ENCODE measurements at places on chromosomes 16 and 17. TPM values are rescaled to one million over a fixed set of nuclear protein-coding genes. Genes with fewer than 3 reads are reported as not detected.

Gene KRT37
- total RNA-seq: not detected

Gene SLC35G6
- not detected for total RNA-seq

DNA sequence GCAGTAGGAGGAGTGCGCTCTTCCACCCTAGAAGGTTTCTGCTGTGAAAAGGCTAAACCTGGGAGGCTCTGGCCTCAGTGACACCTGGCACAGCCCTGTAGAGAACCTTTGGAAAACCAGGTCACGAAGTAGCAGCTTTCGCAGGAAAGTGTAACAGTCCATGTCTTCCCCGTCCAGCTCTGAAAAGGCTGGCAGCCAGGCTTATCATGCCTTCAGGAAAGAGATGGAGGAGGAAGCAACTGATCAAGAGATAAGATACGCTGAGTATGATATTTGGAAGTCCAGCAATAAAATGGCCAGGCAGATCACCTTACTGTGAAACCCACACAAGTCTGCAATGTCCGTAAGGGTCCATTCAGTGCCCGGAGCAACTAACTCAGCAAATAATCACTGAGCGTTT lies 22.3 kb downstream of the TUBD1 start:
- no peak for DNase-seq

DNA sequence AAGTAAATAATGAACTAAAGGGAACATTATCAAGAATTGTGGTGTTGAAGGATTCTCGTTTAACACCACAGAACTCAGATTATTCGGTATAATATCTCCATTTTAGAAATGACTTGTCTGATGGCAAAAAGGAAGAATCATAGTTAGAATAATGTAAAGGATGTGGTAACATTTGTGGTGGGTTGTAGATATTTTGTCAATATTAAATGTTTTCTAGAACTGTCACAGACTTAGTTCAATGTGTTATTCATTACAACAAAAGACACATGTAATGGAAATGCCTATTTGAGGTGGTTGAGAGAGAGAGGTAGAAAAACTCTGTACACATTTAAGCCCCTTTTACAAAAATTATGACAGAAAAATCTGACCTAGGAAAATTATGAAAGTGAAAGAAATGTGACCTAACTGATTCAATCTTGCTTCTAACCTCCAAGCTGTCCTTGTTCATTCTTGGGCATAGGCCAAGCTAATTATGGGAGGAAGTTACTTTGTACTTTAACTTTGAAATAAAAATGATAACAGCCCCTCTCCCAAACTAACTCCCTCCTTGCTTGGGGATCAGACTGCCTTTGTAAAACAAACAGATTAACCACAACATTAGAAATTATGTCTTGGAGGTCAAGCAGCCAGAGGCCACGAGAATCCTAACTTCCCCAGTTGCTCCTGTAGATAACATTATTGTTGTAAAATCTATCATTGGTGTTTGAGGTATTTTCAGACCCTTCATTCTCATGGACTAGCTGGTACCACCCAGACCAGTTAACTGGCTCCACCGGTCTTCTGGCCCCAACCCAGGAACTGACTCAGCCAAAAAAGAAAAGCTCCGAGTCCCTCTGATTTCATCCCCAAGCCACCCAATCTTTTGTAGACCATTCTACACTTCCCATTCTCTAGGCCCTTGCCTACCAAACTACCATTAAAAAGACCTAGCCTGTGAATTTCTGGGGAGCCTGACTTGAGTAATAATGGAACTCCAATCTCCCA lies 1287.8 kb upstream of the CDH8 start:
- DNase-seq: no peak

Gene SLC39A11
- total RNA-seq: 26.4 TPM

Data from Caco-2 (cell line).